T follicular helper cell (primary cell): ENCODE measurements at places on chromosomes 2 and 18.

GRCh38 chr18:46335534-46336101 is 231.4 kb downstream of the HAUS1 start:
- DNase-seq = no peak

DNA sequence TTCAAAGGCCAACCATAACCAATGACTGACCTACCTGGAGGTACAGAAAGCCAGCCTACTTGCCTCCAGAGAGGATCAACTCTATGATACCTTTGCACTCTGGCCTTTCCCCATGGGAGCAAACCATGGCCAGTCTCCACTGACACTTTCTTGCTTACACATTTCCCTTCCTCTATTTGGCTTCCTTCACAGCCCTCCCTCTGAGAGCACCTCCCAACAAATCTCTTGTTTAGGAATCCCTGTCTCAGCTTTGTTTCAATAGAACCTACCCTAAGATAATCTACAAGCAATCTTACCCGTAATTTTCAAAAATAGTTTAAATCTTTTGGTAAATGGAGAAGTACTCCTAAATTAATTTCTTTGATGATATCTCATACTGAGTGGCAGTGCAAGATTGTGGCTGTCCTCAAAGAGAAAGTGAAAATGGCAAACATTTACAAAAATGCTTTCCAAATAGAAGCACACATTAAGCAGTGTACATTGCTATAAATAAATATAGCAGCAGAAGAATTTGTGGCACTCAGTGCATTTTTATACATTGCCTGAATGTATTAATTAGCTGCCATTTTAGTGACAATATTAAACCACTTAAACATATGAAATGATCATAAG is 140.6 kb downstream of the CCDC148 start:
- DNase-seq = no peak

DNA sequence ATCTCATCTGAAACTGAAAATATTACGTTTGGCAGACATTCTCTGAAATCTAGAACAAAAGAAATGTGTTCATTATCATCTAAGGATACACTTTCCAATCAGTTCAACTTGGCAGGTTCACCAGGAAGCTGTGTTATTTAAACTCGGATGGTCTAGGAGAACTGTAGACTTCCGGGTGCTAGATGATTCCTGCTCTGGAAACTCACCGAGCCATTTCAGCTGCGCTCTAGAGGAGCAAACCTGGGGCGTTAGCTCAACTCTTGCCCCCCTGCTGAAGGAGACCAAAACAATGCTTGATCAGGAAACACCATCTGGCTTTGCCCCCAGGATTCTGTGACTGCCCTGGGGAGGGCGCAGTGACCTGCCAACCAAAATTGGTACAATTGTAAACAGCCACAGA is 22.9 kb downstream of the MLPH start:
- DNase-seq = no peak

- no peak for DNase-seq
Measured at GRCh38 chr18:55179425-55179824, 220.2 kb upstream of the CCDC68 start.

DNA sequence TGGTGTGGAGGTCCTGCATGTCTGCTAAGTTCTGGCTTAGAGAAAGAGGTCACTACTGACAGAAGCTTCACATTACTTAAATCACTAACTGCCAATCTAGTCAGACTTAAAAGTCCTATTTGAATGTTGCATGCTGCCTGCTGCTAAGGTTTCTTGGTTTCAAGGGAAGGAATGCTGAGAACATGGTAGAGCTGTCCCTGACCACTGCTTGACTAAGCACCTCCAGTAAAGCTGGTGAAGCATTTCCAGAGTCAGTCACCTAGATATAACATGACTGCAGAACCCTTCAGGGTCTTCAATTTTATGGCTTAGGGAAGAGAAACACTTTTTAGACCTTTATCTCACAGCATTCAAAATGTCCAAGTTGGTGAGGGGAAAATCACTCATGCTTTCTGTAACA is 2178.3 kb upstream of the PIK3C3 start:
- DNase-seq = no peak

DNA sequence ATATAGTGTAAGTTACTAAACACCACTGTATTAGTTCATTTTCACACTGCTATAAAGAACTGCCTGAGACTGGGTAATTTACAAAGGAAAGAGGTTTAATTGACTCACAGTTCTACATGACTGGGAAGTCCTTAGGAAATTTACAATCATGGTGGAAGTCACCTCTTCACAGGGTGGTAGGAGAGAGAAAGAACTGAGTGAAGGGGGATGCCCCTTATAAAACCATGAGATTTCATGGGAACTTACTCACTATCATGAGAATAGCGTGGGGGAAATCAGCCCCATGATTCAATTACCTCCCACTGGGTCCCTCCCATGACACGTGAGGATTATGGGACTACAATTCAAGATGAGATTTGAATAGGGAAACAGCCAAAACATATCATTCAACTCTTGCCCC is 618.0 kb downstream of the NYAP2 start:
- DNase-seq = no peak

- no peak for DNase-seq
Measured at GRCh38 chr2:223674998-223675609, 72.9 kb upstream of the SCG2 start.

GRCh38 chr18:10271481-10271880 is 183.0 kb upstream of the APCDD1 start:
- no peak for DNase-seq

DNA sequence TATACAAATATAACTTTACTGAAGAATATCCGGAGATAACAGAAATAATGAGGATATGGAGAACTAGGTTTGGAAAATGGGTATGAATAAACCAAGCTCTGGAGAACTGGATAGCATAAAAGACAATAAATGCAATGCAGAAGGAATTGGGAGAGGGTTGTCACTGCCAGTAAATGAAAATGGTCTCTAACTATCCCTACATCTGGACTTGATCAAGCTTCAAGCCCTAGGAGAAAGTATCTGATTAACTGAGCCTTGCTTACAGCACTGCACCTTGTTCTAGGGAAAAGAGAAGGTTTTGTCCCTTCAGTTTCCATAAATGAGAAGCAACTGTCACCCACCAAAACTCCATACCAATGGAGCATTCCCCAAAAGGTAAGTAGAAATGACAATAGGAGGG is 514.6 kb upstream of the ZEB2 start:
- no peak for DNase-seq

- DNase-seq = no peak
Measured at GRCh38 chr2:144539289-144539782, 19.4 kb upstream of the ZEB2 start.

DNA sequence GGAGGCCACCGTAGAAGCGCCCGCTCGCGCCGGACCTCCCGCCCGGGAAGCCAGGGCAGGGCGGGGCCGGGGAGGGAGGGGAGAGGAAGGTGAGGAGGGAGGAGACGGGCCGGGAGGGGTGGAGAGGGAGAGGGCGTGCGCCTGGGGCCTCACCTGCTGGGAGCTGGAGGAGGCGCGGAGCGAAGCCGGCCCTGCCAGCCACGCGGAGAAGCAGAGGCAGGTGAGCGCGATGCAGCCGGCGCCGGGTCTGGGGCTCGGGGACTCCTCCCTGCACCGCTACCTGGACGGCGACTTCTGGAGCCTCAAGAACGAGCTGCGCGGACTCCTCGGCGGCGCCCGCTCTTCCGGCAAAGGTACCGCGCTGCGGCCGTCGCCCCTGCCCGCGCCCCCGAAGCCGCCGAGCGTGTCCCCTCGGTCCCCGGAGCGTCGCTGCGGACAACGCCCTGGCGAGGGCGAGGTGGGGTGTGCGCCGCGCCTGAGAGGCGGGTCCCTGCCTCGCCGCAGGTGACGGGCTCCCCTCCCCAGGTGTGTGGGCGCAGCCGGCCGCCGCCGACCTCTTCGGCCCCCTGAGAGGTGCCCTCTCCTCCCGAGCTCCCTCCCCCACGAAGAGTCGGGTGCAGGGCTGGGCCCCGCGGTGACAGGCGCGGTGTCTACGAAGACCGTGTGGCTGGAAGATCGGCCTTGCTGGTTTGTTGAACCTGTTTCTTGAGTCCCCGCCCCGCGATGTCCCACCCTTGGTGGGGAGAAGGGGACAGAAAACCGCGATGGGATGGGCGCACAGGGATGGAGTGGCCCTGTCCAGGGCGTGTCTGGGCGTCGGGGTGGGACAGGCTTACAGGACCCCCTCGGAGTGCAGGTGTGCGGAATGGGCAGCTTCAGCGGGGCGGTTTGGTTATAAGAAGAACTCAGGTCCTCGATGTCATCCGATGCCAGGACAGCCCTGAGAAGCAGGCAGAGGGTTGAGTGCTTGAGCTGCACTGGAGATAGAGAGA is at the start of gene ACOXL:
Gene ACOXL (plus strand): TSS at position 152 of the 992 bp plus-strand sequence. CDS start 35,817 bp downstream, outside the sequence.
- no peak for DNase-seq

DNA sequence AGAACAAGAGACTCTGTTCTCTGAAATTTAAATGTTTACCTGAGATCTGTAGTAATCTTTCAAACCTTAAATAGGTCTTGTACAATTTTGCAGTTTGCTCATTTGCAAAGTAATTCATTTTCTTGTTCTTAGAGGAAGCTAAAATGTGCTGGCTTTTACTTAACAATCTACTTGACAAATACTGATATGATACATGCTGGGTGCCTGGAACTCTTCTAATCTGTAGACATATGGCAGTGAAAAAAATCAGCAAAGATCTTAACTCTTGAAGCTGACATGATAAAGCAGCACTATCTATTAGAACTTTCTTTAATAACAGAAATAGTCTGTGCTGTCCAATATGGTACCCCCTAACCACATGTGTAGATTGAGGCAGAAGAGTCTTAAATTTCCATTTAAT is 1352.8 kb upstream of the SLC39A10 start:
- no peak for DNase-seq

DNA sequence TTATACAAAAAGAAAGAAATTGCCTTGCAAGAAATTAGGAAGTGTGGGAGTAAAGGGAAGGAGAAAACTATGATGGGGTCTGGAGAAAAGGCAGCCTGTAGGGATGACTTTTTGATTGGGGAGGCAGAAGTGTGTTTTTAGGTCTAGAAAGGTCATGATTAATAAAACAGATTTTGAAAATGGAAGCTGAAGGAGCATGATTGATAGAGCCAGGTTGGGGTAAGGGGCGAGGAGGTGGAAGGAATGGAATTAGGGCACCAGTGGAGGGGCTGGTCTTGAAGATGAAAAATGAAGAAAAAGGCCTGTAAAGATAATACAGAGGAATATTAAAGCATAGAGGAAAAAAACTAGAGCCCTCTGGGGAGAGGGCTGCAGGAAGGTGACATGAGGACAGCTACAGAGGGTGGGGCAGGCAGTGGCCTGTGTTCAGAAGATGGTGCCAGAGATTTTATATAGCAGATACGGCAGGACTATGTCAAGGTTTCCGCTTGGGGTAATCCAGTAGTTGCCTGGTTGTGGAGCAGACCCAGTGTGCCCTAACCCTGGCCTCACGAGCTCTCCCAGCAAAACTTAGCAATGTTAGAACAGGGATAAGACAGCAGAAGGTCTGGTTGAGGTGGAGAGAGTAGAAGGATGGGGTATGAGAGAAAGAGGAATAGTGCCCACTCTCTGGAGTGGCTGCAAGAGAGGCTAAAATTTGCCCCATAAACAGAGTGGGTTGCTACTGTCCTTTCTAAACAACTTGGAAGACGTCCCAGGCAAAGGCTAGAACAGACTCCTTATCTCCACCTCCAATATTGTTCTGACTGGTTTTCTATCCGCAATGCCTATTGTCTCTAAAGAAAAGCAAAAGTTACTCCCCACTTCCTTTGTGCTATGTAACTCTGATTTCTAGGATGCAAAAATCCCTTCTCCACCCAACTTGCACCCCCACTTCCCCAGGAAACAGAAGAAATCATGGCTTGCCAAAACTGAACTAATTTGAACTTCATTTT is 287.3 kb downstream of the AGPS start:
- no peak for DNase-seq

- DNase-seq = no peak
Measured at GRCh38 chr18:23568281-23569138, 17.8 kb downstream of the NPC1 start.

- DNase-seq = no peak
Measured at GRCh38 chr2:40097691-40098385, 318.8 kb upstream of the THUMPD2 start.

DNA sequence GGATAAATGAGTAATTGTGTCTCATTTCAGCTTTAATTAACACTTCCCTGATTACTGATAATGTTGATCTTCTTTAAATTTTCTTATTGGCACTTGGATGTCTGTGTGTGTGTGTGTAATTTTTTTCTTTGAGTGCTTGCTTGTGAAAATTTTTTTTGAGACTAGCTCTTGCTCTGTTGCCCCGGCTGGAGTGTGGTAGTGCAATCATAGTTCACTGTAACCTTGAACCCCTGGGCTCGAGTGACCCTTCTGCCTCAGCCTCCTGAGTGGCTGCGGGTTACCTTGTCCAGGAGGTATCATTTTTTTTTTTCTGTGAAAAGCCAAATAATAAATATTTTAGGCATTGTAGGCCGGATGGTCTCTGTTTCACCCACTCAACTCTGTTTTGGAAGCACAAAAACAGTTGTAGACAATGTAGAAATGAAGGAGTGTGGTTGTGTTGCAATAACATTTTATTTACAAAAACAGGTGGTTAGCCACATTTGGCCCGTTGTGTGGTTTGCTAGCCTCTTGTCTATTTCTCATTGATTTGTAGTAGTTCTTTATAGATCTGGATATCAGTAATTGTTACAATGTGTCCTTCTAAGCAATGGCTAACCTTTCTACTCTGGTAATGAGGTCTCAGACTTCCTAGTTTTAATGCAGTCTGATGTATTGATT is 7.9 kb downstream of the IL1RL2 start:
- DNase-seq = no peak

- no peak for DNase-seq
Measured at GRCh38 chr2:27902098-27902497, 11.6 kb downstream of the BABAM2 start.

DNA sequence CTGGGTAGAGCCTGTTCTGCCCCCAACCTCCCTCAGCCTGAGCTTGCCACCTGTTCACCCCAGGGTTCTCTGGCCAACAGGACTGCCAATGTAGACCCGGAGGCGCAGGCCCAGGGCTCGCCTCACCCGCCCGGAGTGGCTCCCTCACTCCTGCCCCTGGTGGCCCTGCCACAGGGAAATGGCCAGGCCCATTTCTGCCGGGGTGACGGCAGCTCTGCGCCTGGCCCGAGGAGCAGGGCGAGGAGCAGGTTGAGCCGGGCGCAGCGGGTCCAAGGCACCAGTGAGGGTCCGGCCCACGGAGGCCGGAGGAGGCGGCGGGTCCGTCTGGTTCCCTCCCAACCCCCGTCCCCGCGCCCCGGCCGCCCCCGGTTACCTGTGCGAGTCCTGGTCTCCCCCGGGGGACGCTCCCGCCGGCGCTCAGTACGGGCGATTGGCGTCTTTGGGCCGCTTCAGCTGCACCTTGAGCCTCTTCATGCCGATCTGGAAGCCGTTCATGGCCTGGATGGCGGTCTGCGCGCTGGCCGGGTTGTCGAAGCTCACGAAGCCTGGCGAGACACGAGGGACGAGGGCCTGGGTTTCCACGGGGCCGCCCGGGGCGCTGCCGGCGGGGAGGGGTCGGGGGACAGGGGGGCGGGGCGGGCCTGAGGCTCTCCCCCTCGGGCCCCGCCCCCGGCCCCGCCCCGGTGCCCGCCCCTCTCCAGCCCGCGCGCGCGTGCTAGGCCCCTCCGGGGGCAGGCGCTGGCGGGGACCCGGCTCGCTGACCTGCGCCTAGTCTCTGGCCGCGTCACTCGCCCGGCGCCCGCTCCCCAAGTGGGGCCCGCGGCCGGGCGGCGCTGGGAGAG is 312.0 kb downstream of the CELF4 start:
- DNase-seq = no peak
